Pulmonary artery endothelial cell (primary cell): ENCODE measurements at places on chromosomes 7 and 10.

DNA sequence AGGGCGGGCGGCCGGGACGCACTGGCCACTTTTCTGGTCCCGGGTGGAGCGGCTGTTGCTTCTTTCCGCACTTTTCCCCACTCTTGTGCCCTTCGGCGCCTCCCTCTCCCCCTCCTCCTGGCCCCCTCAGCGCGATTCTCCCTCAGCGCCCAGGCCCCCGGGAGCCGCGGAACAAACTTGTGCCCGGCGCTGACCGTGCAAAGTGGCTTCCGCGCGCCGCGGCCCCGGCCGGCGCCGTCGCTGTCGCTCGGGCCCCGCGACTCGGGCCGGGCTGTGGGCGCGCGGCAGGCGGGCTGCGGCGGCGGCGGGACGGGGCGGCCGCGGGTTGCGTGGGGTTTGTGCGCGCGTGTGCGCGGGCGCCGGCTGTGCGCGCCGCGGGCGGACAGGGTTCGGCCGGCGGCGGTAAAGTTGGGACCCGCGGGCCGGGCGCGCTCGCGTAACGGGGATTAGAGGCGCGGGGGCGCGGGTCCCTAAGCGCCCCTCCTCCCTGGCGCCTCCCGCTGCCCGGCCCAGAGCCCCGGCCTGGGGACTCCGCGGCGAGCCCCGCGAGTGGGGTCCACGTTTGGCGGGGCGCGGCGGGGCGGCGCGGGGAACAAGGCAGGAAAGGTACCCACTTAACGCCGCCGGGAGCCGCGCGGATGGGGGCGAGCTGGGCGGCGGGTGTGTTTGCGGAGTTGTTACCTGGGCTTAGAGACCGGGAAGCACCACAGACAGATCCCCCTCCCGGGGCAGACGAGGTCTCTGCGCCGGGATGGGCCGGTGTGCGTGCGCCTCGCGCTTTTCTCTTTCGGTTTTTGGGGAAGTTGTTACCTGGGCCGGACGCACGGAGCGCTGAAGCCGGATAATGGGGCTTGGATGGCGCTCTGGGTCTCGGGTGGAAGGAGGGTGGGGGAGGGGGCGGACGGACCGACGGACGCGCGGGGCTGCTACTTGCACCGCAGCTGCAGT is 860 bp downstream of the ZEB1 start:
- DNase-seq = no peak

DNA sequence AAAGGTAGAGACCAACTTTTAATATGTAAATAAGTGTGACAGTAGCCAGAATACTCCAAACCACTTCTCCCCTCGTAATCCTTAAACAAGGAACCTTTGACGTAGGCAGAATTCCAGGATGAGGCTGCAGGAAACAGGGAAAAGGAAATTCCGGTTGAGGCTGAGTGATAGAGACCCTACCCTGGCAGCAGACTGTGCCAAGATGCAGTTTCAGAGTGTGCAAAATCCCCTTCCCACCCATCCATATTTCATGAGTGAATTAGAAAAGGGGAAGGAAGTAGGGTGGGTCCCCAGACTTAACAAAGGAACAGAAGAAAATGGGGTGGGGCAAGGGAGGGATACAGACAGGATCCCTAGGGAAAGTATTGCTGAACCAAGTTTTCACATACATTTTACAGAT is 143.0 kb downstream of the RAPGEF5 start:
- peak; percentile 65 for DNase-seq

DNA sequence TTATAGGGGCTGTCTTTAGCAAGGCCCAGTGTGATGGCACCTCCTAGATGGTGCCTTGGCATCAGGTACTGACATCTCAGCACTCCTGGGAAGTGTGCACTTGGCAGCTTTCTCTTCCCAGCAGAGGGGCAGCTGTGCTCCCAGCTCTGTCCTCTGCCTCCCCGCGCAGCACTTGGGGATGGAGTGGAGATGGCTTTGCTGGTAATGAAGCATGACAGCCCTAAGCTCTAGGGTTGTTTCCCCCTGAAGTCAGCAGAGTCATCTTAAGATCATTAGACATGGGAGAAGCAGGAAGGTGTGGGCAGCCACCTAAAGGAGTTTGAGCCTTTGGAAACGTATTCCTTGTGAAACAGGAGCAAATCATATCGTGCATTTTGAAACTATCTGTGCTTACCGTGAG is 46.7 kb downstream of the HTRA1 start:
- DNase-seq = no peak

DNA sequence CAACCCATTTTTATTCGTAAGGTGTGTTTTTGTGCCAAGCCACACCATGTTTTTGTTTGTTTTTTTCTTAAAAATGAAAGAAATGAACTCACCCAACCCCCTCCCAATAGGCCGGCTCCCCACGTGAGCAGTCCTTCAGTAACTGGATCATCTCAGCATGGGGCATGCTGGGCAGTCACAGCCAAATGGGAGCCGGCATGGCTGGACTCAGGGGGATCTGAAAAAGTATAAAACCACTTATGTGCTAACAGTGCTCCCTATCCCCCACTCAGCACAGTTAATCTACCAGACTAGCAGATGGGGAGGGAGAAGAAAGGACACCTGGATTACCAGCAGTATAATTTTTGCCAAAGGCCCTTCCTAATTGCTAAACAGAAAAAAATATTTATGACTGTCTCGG is 39.3 kb downstream of the BAZ1B start:
- no peak for DNase-seq

- DNase-seq = no peak
Observed at GRCh38 chr10:79275431-79275851, 71.8 kb upstream of the PPIF start.

DNA sequence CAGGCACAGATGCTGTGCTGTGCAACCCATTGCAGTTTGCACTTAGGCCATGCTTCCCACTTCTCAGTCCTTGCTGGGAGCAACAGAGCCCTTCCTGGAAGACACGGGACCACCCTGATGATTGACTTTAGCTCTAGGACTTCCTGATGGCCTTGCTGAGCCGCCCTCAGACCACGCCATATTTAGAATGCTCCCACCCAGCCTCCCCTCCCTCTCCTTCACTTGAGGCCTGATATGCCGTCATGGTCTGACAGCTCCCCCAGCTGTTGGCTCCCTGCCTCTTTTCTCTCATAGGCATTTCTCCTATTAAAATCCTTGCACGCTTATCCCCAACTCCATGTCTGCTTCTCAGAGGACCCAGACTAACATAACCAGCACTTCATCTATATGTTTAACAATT is 29.4 kb upstream of the GATAD1 start:
- DNase-seq = no peak

GRCh38 chr10:49564461-49565009 is 25.6 kb upstream of the ERCC6 start:
- no peak for DNase-seq

DNA sequence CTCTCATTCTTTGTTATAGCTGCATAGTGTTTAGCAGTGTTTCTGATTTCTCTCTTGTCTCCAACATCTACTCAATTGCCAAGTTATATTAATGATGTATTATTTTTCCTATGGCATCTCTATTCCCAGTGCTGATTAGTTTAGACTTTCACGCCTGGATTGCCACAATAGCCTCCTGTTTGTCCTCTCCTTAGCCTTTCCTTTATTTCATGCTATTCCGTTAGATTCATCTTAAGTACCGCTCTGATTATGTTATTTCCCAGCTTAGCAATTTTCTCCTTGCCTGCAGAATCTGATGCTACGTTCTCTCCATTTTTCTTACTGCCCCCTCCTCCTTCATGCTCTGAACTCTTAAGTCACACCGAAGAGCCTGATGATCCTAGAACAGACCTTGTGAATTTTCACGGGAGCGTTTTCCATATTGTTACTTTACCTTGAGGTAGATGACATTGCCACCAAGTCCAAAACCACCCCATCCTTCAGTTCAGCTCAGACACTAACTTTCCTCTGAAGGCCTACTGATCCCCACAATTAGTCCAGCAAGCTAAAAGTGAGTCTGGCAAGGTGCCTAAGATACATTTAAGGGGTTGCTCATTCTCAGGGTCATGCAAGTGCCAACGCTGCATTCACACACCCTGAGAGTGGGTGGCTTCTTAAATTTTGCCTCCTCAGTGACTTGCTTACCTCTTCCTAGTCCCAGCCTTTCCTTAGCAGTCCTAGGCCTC is 6.6 kb upstream of the NRF1 start:
- DNase-seq = no peak

GRCh38 chr7:69603351-69603750 is 5.1 kb downstream of the AUTS2 start:
- DNase-seq = no peak

DNA sequence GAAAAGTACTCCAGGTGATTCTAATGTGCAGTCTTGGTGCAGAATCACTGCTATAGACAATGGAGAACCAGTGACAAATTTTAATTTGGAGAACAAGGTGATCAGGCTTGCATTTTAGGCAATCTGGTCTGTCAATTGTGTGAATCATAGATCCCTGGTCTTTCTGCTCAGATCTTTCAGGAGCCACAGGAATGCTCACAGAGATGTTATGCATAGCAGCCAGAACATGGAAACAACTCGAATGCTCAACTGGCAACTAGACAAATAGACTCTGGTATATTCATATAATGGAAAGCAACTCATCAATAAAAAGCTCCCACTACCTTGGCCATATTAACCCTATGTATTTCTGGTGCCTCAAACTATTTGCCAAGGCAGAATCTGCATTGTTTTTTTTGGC is 209.1 kb downstream of the PHF14 start:
- DNase-seq = no peak

DNA sequence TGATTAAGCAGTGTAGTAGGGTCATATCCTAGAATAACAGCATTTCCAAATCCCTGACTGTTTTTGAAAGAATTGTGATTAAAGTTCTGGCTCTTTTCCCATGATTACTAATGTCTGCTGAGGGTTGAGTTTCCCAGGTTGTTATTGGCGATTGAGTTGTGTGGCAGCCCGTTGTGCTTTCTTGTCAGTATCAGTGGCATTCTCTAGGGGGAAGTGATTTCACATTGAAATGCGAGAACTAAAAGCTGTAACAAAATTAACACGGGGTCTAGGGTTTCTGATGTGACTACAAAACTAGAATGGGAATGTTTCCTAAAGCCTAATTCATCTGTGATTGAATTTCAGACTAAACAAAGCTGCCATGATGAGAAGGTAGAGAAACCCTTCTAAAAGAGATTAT is 349.4 kb downstream of the EXOC4 start:
- DNase-seq = no peak

GRCh38 chr7:122520971-122521555 is 177.9 kb downstream of the RNF133 start:
- no peak for DNase-seq

- no peak for DNase-seq
Observed at GRCh38 chr10:54869022-54869421, 68.0 kb upstream of the PCDH15 start.

GRCh38 chr7:134459981-134460380 is 1.1 kb upstream of the AKR1B1 start:
- no peak for DNase-seq

DNA sequence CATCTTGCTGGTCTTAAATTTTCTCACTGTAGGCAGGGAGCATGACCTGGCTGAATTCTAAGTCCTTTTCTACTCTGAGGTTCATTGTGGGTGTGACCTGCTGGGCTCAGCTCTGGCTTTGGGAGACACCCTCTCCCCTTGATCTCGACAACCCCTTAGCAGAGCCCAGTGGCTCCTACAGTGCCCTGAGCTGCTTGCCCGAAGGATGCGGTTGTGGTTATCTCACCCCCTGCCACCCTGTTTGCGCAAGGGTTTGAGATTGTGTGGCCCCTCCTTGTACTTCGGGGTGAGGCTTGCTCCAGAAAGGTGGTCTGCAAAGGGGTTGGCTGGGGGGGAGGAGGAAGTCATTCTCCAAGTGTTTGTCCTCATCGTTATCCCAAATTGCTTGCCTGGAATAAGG is 55.3 kb downstream of the TCF7L2 start:
- no peak for DNase-seq

DNA sequence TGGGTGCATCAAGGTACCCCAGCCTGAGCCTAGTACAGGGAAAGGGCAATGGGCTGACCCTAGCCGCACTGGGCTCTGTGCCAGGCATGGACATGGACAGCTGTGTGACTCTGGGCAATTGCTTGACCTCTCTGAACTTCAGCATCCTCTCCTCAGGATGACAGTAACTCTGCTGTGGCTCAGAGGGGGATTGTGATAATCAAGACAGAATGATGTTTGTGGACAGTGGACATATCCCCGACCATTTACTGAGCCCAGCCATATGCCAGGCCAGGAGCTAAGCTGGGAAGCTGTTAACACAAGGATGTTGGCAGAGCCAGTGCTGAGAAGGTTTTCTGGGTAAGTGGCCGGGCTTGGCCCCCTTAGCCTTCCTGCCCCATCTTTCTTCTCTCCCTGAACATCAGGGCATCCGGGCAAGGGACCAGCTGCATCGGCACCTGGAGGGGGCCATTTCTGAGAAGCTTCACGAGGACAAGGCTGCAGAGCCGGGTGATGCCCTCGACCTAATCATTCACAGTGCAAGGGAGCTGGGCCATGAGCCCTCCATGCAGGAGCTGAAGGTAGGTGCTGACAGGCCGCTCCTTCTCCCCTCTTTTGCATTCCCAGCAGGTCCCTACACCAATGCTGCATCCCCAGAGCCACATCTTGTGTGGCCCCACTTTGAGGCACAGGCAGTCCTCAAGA is 3.5 kb downstream of the CYP26C1 start:
- no peak for DNase-seq

GRCh38 chr10:48759113-48759901 is 74.6 kb downstream of the WDFY4 start:
- no peak for DNase-seq

DNA sequence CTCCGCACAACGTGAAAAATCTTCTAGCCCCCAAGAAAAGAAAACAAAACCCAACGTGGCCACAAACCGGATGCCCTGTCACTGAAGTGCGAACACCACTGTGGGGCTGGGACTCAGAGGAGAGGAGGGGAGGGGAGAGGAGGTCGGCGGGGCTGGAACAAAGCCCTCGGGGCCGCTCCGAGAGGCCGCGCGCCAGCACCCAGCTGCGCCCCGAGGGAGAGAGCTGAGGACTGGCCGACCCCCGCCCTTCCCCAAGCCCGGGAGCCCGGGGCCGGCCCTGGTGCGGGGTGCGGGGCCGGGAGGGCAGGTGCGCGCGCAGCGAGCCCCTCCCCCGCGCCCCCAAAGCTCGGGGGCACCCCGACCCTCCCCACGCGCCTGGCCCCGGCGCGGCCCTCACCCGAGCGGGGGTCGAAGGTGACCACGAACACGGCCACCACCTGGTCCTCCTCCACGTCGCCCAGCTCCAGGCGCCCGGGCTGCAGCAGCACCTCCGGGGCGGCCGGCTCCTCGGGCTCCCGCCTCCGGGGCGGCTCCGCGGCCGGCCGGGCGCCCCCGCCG is 398 bp downstream of the DENND11 start:
- DNase-seq = no peak

GRCh38 chr10:125035588-125036295 is 93.8 kb downstream of the ZRANB1 start:
- DNase-seq = no peak

DNA sequence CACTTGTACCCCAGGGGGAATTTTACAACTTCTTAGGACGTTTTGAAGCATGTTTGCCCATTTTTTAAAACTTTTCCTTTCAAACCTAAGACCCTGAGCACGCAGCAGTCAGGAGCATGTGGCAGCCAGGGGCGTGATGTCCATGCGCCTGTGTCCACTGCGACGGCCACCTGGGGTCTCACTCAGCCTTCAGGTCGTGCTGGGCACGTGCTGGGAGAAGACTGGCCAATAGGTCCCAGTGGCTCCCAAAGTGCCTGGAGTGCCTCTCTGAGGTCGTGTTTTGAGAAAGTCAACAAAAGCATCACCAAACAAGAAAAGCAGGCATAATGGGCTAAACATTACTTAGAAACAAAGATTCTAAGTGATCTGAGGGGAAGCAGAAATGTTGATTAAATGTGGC is 14.8 kb downstream of the LRRC27 start:
- DNase-seq = no peak

GRCh38 chr7:26233902-26234511 is 32.5 kb downstream of the CBX3 start:
- DNase-seq = no peak

GRCh38 chr10:43945094-43945730 is 296.5 kb upstream of the ZNF32 start:
- DNase-seq = no peak
